Kidney tubule cell (primary cell): ENCODE measurements at places on chromosomes 4 and X.

DNA sequence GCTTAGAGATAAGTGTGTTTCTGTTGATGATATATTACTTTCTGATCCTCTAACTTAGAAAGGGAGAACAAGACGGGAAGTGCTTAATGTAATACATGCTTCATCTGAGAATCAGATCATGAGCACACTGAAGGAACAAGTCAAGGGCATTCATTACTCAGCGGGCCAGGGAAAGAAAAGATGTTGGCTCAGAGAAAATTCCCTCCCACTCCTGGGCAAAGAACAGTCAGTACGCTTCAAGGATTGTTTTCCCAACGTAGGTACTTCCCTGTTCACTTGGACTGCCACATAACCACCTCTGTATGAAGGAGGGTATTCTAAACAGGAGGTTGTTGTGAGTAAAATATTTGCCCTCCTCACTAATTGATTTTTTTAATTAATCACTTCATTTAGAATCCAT, 374.5 kb upstream of the FMR1 start:
- no peak for DNase-seq

GRCh38 chr4:86675548-86675947, 81.4 kb downstream of the PTPN13 start:
- DNase-seq: no peak

DNA sequence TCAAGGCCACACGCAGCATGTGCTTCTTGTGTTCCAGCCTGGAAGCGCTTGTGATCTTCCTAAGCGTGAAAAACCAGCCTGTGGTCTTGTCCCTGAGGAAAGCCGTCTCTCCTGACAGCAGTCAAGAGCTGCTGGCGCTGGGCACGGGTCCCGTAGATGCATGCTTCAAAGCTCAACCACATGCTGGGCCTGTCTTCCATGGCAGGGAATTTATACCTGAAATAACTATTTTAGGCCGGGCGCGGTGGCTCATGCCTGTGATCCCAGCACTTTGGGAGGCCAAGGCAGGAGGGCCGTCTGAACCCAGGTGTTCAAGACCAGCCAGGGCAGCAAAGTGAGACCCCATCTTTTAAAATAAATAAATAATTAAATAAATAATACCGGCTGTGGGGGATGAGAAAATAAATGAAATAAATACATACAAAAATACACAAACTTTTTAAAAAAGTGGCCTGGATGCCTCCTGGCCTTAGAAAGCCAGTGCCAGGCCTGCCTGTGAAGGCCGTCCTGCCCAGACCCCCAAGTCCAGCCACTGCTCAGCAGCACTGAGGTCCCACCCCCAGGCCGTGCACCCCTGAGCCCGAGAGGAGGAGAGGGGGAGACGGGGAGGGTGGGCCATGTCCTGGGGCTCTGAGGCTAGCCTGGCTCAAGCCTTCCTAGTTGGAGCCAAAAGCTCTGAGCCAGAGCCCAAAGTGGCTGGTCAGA, 10.4 kb downstream of the LRPAP1 start:
- DNase-seq: no peak

- DNase-seq: no peak
Measured at GRCh38 chr4:140888054-140888453, 131.9 kb upstream of the TBC1D9 start.

GRCh38 chr4:81903212-81903611, 431.5 kb upstream of the RASGEF1B start:
- no peak for DNase-seq

- DNase-seq: no peak
Measured at GRCh38 chr4:187256897-187257296, 533.2 kb upstream of the FAT1 start.
